ENCODE measurements at places on chromosomes 12 and 14.

DNA sequence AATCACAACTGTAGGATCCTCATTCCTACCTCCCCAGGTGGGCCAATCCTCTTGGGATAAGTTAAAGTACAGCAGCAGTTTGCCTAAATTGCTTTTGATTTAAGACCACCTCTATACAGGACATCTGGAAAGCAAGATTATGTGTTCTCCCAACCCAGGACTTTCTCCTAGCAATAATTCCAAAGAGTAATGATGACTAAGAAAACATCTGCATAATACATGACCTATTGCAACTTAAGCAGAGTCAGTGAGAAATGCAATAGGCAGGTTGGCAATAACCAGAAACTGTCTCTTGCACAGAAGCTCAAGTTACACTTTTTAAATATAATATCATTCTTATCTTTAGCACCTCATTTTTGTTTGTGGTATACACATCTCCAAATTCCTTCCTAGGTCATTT is 275.4 kb downstream of the TRHDE start:
- DNase-seq: no peak

DNA sequence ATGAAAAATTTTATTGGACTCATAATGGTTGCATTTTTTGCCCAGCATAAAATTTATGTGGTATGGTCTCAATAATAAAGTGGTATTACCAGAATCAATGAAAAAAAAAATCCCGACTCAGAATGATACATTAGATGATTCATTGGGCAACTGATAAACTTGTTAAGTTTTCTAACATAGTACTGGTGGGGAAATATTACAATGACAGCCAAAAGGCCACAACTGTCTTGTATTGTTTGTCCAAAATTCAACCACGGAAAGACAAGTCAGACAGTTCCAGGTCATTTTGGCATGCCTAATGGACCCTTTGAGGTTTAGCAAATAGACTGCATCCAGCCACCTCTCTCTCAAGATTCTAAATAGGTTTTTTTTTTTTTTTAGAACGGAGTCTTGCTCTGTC is 70.5 kb upstream of the TRIM9 start:
- DNase-seq: no peak

- no peak for DNase-seq
These were observed 9.8 kb downstream of the DLK1 start for GRCh38 chr14:100736269-100737180.

DNA sequence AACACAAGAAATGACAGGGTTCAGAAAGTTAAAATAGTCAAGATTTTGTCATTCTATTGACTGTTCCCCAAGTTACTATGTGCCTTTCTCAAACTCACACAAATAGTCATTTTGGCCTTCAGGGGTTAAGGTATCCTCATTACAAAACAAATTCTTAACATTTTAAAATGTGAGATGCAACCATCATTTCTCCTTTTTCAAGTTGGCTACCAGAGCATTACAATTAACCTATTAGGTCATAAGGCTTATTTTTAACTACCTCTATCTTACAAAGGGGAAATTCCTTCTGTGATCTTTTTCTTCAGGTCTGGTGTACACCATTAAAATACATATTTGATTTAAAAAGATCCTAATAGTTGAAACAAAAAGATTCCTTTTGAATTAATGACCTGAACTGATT is 61.2 kb downstream of the SLC38A1 start:
- no peak for DNase-seq

GRCh38 chr12:16399101-16399500 is 51.7 kb downstream of the MGST1 start:
- DNase-seq: peak; percentile 31

DNA sequence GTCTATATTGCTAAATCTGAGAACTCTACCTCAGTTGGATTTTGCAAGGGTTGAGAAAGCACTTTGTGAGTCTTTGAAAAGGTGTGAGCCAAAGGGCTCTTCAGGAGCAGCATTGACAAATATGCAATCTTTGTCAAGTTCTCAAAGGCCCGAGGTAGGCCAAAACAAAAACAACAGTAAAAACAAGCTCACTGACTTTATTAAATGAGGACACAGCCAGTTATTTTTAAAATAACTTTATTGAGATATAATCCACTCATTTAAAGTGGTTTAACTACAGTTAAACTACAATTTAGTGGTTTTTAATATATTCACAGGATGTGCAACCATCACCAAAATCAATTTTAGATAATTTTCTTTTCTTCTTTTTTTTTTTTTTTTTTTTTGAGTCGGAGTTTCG is 2.0 kb upstream of the CREBL2 start:
- DNase-seq: no peak

DNA sequence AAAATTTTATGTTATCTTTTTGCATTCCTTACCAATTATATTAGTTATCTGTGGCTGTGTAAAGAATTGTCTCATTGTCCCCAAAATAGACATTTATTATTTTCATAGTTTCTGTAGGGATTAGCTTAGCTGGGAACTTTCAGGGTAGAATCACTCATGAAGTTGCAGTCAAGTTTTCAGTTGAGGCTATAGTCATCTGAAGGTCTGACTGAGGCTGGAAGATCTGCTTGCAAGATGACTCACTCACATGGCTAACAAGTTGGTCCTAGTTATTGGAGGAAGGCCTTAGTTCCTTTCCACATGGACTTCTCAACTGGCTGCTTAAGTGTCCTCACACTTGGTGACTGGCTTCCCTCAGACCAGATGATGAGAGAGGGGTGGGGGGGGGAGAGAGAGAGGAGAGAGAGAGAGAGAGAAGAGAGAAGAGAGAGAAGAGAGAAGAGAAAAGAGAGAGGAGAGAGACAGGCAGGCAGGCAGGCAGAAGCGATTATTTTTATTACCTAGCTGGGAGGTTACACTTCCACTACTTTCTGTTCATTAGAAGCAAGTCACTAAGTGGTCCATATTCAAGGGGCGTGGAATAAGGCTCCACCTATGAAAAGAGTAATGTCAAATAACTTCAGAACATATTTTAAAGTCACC is 6.4 kb downstream of the AP5M1 start:
- DNase-seq: no peak

GRCh38 chr14:78157494-78158437 is 12.4 kb upstream of the NRXN3 start:
- DNase-seq: peak; percentile 70

GRCh38 chr14:61179061-61179690 is 102.0 kb downstream of the TMEM30B start:
- DNase-seq: no peak

- DNase-seq: no peak
These were observed 7.6 kb downstream of the BAZ2A start for GRCh38 chr12:56622535-56622934.

DNA sequence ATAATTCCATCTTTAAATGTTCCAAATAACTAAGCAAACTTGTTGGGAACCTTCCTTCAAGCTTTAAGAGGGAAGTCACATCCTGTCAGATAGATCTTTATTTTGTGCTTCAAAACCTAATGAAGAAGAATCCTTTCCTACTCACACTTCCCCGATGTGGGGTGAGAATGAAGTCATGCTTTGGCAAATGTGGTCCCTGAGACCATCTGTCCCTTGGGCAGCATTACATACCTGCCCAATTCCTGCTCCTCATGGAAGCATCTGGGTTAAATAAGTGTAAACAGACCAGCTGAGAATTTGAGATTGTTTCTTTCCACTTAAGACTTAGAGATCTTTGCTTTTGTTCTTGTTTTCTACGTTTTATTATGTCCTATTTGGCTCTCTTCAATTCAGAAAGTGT is 606.0 kb upstream of the TMEM132C start:
- no peak for DNase-seq

DNA sequence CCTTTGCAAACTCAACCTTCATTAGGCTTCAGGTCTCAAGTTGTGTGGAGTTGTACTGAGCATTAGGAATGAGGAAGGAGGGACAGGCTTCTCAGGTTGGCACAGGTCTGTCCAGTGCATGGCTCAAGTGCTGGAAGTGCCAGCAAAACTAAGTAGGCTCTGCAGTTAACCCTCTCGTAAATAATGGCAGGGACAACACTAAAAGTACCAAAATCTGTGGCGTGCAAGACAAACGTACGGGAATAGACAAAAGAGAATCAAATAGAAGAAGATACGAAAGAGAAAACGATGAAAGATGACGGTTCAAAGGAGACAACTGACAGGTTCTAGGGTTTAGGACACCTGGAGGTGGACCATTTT is 612 bp downstream of the TRAPPC6B start:
- no peak for DNase-seq

GRCh38 chr12:53514628-53515290 is 7.5 kb upstream of the NPFF start:
- no peak for DNase-seq

GRCh38 chr12:54217774-54218241 is 29.0 kb upstream of the SMUG1 start:
- DNase-seq: peak; percentile 52

DNA sequence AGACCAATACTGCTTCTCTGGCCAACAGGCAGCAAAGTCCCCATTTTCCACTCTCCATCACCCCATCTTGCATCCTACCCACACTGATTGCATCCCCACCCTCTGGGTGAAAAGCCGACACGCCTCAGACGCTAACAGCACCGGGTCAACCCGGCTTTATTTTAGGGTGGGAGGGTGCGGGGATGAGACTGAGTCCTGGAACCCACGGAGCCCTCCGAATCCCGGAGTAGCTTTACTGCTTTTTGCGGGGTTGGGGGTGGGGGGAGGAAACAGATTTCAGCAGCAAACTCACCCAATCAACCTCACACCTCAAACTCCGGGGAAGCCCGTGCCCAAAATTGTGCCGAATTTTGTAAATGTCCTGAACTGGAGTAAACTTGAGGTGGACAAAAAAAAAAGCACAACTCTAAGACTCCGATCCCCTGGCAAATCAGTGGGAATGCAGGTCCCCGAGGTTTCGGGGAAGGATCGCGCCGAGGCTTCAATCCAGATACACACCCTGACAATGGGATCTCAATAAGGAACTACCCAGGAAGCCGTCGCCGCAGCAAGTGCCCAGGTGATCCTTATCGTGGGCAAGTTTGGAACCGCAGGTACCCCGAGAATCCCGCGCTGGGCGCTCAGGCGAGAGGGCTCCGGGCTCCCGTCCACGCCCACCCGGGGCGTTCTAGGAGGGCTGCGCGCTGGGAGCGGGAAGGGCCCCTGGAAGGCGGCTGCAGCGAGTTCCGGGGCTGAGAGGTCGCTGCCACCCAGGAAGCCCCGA is 1.1 kb downstream of the GCH1 start:
- DNase-seq: peak; percentile 6

- DNase-seq: no peak
These were observed 157.8 kb downstream of the ZFP36L1 start for GRCh38 chr14:68634874-68635595.

DNA sequence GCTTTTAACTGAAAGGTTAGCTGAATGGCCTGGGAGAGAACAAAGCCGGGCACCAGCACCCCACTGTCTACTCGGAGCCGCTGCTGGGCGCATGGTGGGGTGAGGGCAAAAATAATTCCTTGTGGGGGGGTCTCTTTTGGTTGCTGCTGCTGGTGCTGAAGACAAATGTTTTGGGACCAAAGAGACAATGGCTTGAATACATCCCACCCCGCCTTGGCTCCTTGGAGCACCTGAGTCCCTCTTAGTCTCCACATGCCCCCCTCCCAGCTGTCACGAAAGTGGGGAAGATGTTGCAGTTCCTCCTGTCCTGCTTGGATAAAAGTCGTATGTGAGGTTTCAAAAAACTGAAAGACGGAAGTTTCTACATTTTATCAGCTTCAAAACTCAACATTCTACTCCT is 85.0 kb downstream of the PIWIL1 start:
- DNase-seq: no peak

- DNase-seq: no peak
These were observed 121.3 kb downstream of the TBX3 start for GRCh38 chr12:114562654-114563053.

- DNase-seq: no peak
These were observed 4.0 kb upstream of the AVIL start for GRCh38 chr12:57822392-57823130.

GRCh38 chr14:40240245-40240859 is 808.1 kb upstream of the FBXO33 start:
- DNase-seq: no peak

GRCh38 chr14:89572596-89573398 is 155.8 kb upstream of the FOXN3 start:
- DNase-seq: no peak

- no peak for DNase-seq
These were observed 216.2 kb upstream of the KRR1 start for GRCh38 chr12:75727577-75727976.

DNA sequence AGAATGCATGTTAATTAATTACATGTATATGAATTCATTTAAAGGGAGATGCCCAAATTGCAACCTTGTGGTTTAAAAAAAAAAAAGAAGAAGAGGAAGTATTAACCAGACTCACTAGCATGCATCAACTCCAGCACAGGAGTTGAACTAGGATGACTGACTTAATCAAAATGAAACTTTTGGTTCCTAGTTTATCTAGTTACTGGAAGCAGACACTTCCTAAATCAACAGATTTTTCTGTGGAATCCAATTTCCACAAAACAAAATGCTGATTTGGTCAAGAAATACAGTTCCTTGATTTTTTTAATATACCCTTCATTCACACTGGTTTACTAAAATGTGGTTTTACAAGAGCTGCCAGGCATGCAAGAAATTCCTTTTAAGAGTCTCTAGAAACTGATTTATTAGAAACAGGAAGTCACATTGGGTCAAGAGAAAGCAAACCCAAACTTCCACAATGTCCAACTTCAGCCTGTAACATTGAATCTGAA is 41.6 kb downstream of the ITPR2 start:
- DNase-seq: peak; percentile 66

GRCh38 chr12:116539905-116540482 is 19.2 kb upstream of the MAP1LC3B2 start:
- peak; percentile 36 for DNase-seq

GRCh38 chr12:12943586-12944260 is 8.2 kb downstream of the GPRC5D start:
- no peak for DNase-seq

GRCh38 chr14:72925815-72926291 is 411 bp upstream of the DCAF4 start:
- DNase-seq: no peak

DNA sequence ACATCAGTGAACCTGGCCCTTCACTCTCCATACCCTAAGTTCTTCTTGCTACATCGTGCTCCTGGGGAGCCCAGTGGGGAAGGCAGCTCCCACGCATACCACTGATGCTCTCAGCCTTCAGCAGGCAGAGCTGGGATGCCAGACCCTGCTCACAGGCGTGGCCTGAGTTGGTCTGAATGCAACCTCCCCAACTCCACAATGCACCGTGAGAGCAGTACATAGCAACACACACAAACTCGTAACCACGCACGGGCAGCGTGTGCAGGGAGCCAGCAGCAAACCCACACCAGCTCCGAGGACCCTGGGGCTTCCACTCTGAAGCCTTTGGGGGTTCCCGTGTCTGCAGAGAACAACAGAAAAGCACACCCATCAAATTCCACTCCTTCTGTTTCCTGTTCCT is 37.3 kb downstream of the ANO2 start:
- no peak for DNase-seq

- DNase-seq: no peak
These were observed 82.1 kb downstream of the NTF3 start for GRCh38 chr12:5514016-5514415.

DNA sequence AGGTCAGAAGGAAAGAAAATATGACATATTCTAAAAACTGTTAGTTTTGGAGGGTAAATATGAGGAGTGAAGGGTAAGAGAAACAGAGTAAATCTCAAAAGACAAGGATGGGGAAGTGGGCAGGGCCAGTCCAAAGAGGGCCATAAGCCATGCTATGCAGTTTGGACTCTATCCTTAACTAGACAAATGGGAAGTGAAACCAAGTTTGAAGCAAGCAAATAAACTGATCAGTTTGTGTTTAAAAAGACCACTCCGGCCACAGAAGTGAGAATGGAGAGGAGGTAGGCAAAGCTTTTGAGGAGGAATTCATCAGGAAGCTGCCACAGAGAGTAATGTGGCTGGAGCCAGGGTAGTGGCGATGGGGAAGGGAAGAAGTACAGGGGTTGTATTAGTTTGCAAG is 37.5 kb upstream of the DAAM1 start:
- DNase-seq: peak; percentile 9

All from hematopoietic multipotent progenitor cell treated with erythropoietin and hydrocortisone succinate and interleukin-3 and kit ligand, for 4 days (in vitro differentiated cells).